ENCODE measurements at places on chromosomes 4 and X.

GRCh38 chr4:76205476-76205875 is 8.1 kb downstream of the SCARB2 start:
- no peak for DNase-seq

- DNase-seq: no peak
Measured at GRCh38 chr4:113117358-113117702, 67.9 kb downstream of the ANK2 start.

- peak; percentile 14 for DNase-seq
Measured at GRCh38 chr4:152663203-152664066, 16.4 kb downstream of the TMEM154 start.

DNA sequence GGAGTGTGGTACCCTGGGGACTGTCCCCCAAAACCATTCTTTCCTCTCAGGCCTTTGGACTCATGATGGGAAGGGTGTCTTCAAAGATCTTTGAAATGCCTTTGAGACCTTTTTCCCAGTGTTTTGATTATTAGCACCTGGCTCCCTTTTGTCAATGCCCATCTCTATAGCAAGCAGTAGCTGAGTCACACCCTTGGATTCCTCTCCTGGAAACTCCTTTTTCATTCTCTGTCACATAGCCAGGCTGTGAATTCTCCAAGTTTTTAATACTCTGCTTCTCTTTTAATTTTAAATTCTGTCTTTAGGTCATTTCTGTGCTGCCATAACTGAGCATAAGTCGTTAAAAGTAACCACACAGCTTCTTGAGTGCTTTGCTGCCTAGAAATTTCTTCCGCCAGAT is 29.7 kb downstream of the IL21 start:
- DNase-seq: no peak

GRCh38 chr4:17469931-17470674 is 41.8 kb downstream of the QDPR start:
- no peak for DNase-seq

DNA sequence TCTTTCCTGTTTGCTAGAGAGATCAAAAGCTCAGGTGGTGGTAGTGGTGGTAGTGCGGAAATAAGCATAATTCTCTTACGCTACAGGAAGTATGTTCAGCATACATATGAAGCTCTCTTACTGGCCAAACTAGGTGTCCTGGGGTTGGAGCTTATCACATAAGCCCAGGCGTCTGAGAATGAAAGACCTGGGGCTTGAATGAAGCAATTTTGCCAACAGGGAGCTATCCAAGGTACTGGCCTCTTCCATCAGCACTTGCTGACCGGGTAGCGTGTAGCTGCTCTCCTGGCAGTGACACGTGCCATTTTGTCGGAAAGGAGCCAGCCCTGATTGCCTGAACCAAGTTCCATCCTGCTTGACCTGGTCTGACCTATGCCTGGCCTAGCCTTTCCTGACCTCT is 65.9 kb upstream of the HPF1 start:
- DNase-seq: peak; percentile 67

GRCh38 chr4:95007998-95008397 is 250.2 kb downstream of the BMPR1B start:
- no peak for DNase-seq

- DNase-seq: peak; percentile 32
Measured at GRCh38 chrX:38891641-38892413, 90.6 kb downstream of the MID1IP1 start.

DNA sequence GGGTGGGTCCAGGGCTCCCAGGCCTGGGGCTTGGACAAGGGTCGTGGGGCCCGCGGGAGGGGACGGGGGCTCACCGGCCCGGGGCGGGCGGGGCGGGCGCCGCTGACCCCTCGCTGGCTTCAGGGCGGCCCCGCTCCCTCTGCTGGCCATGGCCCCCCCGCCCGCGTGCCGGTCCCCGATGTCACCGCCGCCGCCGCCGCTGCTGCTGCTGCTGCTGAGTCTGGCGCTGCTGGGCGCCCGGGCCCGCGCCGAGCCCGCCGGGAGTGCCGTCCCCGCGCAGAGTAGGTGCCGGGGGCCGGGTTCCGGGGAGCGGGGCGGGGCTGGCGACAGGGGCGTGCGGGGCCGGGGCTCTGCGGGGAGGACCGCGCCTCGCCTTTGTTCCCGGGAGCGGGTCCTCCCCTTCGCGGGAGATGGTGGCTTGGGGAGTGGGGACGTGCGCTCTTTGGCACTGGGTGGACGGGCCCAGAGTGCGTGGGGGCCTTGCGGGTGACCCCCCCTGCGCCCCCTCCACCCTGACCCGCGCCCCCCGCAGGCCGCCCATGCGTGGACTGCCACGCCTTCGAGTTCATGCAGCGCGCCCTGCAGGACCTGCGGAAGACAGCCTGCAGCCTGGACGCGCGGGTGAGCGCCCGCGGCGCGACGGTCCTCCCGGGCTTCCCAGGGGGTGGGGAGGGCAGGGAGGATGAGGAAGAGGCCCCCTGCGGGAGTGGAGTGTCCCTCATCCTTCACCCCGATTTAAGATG is 16.8 kb upstream of the NAT8L start:
- no peak for DNase-seq

DNA sequence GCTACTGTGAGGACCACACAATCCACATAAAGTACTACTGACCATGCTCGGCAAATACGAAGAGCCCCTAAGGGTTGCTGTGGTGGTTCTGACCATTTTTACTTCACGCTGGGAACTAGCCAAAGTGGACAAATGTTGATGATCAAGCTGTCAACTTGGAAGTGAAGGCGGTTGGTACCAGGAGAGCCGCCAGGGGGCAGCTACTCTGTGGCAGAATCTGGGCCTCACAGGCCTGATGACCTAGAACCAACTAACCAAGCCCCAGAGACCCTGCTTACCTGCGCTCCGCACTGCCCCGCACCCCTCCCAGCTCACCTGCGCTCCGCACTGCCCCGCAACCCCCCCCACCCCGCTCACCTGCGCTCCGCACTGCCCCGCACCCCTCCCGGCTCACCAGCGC is 5.6 kb downstream of the GAK start:
- DNase-seq: peak; percentile 24

DNA sequence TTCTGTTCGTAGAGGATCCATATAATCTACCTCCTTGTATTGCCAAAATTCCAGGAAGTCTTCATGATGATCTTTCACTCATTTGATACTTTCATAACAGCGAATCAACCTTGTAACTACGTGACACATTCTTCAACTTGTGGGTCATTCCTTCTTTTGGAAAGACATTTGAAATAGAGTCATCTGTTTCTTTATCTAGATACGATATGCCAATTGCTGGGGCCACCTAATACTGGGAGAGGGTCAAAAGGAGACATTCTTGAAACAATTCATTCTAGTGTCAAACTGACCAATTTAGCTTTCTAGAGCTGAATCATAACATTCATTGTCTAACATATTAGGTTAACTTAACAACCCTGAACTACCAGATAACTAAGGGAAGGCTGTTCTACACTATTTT is 62.9 kb upstream of the SMAD1 start:
- DNase-seq: no peak

- DNase-seq: no peak
Measured at GRCh38 chr4:18691431-18692200, 670.1 kb upstream of the LCORL start.

GRCh38 chr4:101346351-101347266 is 717 bp downstream of the PPP3CA start:
- DNase-seq: peak; percentile 47

GRCh38 chr4:5785806-5786680 is 75.0 kb downstream of the EVC start:
- DNase-seq: peak; percentile 85

DNA sequence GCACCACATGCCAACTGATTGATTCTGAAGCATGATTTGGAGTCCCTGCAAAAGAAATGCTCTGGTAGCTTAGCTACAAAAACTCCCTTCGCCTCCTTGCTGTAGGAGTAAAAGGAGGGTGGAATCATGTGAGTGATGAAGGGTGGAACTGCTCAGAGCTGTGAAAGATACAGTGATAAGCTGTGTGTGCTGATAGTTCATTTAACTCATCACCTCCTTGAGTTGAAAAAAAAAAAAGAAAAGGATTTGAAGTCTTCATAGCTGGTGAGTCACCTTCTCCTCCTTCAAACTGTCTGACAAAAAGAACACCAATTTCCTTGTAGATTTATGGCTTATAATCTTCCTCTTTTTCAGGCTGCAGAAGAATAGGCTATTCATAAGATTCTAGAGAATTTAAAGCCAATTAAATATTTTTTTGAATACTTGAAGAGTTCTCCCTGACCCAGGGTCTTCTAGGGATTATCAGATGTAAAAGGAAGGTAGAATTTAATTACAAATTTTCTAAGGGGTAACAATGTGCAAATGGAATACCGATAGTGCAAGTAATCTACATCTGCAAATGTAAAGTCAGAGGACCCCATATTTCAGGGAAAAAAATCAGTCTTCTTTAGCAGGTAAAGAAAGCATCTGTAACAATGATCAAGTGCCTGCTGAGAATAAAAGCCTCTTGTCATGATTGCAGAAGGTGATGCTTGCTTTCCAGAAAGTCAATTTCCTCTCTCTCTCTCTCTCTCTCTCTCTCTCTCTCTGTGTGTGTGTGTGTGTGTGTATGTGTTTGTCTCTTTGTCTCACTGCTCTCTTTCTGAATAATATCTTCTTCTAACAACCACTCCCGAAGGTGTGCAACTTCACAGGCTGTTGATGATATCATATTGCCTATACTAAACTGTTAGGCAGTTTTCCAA is 208.8 kb upstream of the VEGFC start:
- DNase-seq: peak; percentile 78

GRCh38 chr4:89558147-89558546 is 250.5 kb upstream of the GPRIN3 start:
- peak; percentile 30 for DNase-seq

DNA sequence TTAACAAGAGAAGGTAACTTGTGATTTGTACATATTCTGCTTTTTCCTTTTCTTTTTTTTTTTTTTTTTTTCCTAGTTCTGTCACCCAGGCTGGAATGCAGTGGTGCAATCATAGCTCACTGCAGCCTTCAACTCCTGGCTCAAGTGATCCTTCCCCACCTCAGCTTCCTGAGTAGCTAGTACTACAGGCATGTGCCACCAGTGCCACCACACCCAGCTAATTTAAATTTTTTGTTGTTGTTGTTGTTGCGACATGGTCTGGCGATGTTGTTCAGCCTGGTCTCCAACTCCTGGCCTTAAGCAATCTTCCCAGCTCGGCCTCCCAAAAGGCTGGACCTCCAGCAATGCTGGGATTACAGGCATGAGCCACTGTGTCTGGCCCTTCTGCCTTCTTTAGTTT is 1.5 kb upstream of the TACR3 start:
- DNase-seq: peak; percentile 1

DNA sequence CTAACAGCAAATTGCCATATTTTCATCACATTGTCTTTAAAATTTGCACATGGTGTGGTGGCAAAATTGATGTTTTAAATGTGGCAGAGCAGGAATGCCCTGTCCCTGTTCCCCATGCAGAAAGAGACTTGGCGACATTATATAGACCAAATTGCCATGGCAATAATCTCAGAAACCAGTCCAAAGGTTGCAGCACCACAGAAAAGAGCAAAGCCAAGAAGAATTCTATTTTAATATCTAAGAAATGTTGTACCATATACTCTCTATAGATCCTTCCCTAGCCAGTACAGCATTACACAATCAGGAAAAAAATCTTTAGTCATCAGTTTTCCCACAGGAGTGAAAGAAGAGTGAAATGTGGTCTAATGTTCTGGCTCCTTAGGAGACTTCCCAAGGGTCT is 80.0 kb downstream of the UGT2B28 start:
- DNase-seq: no peak

GRCh38 chr4:85632981-85633380 is 158.0 kb downstream of the ARHGAP24 start:
- DNase-seq: no peak

Measured in fibroblast of mammary gland (primary cell).